ENCODE measurements at places on chromosomes 1 and 21.

DNA sequence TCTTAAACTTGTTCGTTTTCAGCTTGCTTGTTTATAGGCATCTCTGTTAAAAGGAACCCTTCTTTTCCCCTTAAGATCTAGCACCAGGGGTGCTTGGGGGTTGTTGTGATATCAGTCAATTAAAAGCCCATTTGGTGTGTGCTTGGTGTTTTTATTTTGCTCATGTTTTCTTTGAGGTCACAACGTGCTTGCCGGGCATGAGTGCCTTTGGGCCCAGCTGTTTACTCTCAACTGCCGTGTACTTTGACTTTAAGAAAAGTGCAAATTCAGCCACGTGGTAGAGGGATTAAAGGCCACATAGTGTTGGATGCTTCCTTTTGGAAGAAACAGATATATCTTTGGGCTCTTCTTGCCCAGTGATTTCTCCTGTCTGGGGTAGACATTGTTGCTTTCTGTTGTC is 10.5 kb downstream of the ARID1A start:
- DNase-seq: no peak

- no peak for DNase-seq
These were observed 205.4 kb downstream of the NFIA start for GRCh38 chr1:61287734-61288133.

GRCh38 chr1:245014247-245015029 is 140.3 kb upstream of the KIF26B start:
- no peak for DNase-seq

DNA sequence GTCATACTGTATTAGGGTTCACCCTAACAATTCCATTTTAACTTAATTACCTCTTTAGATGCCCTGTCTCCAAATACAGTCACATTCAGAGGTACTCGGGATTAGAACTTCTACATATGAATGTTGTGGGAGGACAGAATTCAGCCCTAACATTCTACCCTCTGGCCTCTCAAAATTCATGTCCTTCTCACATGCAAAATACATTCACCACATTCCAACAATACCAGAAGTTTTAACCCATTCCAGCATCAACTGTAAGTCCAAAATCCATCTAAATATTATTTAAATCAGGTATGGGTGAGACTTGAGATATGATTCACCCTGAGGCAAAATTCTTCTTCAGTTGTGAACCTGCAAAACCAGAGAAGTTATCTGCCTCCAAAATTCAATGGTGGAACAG is 14.5 kb downstream of the LY9 start:
- DNase-seq: no peak

DNA sequence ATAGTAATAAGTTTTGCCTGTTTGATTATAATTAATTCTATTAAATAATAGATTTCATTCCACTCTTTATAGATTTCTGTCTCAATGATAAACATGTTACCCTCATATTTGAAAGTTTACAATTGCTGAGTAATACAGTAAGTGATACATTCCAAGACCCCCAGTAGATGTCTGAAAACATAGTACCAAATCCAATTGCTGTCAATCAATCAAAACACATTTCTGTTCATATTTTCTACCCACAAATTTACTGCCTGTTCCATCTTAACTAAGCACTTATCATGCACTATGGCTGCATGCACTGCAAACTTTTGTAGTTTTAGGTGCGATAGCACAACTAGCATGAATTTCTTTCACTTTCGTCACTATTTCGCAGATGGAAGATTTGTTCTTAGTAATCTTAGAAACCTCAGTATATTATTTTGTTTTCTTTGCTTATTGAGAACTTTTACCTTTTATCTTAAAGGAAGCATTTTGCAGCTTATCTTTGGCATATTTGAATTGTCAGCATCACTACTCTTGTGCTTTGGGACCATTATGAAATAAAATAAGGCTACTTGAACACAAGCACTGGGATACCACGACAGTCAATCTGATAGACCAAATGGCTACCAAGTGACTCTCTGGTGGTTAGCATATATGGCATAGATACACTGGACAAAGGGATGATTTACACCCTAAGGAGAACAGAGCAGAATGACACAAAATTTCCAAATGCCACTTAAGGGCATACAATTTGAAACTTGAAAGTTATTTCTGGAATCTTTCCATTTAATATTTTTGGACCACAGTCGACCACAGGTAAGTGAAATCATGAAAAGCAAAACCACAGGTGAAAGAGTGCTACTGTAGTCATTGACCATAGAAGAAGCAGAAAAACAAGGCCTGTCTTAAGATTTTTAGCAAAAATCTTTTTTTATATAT is 67.6 kb downstream of the RGS13 start:
- DNase-seq: no peak

- no peak for DNase-seq
These were observed 23.1 kb downstream of the USP25 start for GRCh38 chr21:15752763-15753407.

GRCh38 chr1:212259693-212260480 is 25.3 kb upstream of the PPP2R5A start:
- no peak for DNase-seq

GRCh38 chr1:15816674-15817073 is 9.2 kb upstream of the UQCRHL start:
- no peak for DNase-seq

- no peak for DNase-seq
These were observed 23.8 kb downstream of the KIAA0040 start for GRCh38 chr1:175168782-175169181.

DNA sequence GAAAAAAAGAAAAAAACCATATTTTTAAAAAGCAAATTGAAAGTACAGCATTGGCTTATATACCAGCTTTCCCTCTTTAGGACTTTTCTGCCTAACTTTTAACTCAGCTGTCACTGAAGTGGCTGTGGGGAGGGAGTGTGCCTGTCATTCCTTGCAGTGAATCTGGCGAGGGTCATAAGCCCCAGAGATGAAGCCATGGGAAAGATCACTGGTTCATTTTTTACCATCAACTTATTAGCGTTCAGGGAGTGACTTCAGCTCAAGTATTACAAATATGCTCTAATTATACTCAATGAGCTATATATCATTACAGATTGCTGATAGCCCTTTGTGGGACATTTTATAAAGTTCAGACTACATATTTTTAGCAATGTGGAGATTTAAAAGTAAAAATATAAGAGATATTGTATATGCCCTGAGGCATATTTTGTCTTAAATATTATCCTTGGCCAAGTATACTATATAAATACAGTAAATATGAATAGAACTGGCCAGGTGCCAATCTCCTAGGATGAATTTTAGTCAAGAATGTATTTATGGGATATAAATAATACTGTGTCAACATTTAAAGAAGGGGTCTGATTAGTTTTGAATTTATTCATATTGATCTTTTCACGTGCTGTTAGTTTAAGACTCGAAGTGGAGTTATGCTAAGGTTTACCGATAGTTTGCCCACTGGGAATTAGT is 4.4 kb downstream of the TGFB2 start:
- no peak for DNase-seq

GRCh38 chr1:221923929-221924598 is 182.2 kb upstream of the DUSP10 start:
- DNase-seq: no peak

DNA sequence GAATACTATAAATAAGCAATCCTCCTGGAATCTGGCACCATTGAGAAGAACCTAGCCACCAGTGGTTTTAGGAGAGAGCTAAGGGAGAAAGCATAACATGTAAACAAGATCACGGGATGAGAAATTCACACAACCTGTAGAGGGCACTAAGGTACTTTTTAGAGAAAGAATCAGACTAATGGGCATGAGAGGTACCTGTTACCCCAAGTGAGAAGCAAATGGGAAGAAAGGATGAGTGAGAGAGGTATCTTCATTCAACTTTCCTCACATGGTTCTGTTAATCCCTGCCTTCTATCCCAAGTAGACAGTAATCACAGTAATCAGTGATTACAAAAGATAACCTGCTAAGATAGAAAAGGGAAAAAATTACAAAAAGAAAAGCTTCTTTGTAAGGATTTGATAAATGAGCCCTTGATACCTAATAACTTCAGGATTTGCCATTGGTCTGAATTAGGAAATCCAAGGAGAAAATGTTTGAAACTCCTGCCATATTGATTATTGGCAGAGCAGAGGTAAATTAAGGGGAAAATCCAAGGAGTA is 251.1 kb upstream of the ADGRL2 start:
- peak; percentile 3 for DNase-seq

Data from hematopoietic multipotent progenitor cell treated with erythropoietin and hydrocortisone succinate and interleukin-3 and kit ligand, for 8 days (in vitro differentiated cells).